ENCODE measurements at places on chromosomes 7 and 10. TPM values are rescaled to one million over a fixed set of nuclear protein-coding genes. Genes with fewer than 3 reads are reported as not detected.

- DNase-seq: no peak
Observed at GRCh38 chr7:27459021-27459730, 203.5 kb downstream of the HIBADH start.

GRCh38 chr10:74207691-74208480 is 56.9 kb downstream of the ADK start:
- DNase-seq: peak; percentile 51

DNA sequence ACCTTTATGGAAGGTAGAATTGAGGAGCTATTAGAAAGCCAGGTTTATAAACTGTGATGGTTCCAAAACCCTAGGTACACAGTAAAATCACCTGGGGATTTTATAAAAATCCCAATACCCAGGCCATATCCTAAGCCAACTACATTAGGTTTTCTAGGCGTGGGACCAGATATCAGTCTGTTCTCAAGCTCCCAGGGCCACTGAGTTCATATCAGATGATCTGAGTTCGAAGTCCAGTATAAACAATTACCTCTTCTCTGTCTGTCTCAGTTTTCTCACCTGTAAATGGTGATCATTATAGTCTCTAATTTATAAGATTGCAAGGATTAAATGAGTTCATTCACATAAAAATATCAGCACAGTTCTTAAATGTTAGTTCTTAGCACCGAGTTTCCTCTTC is 60.6 kb downstream of the CAV1 start:
- DNase-seq: no peak

DNA sequence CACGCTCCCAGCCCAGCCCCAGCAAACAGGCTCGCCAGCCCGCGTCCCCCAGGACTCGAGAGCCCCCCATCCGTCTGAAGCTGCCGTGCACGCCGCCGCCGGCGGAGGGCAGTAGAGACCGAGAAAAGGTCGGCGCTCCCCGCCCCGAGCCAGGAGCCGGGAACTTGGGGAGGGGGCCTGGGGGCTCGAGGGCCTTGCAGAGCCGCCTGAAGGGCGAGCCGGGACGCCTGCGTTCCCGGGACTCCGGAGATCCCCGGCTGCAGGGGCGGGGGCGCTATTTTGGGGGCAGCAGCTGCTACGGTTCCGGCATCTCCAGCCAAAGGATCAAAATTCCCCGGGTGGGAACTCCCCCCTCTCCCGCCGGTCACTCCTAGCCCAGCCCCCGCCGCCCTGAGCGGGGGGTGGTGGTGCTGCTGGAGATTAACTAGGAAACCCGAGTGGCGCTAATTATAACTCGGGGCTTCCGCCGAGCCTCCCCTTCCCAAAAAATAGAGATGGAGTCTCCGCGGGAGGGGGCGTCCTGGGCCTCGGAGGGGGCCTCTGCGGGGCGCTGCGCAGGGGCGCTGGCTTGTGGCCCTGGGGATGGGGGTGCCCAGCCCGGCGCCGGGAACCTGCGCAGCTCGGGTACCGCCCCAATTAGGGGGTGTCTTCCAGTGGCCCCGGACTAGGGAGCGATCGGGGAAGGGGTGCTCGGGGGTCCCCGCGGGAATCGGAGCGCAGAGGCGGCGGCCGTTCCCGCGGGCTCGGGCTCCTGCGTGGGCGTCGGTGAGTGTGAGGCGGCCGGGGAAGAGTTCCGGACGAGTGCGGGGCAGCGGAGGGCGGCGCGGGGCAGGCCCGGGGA is 608 bp downstream of the ACHE start:
- peak; percentile 94 for DNase-seq

DNA sequence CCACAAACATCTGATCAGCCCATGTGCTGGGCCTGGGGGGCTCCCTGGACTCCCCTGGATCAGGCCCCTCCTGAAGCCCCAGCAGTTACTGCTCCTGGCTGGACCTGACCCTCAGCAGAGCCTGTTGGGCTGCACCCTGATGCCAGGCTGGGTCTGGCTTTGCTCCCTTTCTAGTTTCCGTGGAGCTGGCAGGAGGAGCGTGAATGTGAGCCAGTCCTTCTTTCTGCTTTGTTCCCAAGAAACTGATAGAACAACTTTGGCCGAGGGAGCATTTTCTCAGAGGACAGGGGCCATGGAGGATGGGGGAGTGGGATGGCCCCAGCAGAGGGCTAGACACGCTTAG is 128.2 kb downstream of the NEURL1 start:
- DNase-seq: no peak

GRCh38 chr7:47342296-47343060 is 239.4 kb downstream of the TNS3 start:
- peak; percentile 6 for DNase-seq

DNA sequence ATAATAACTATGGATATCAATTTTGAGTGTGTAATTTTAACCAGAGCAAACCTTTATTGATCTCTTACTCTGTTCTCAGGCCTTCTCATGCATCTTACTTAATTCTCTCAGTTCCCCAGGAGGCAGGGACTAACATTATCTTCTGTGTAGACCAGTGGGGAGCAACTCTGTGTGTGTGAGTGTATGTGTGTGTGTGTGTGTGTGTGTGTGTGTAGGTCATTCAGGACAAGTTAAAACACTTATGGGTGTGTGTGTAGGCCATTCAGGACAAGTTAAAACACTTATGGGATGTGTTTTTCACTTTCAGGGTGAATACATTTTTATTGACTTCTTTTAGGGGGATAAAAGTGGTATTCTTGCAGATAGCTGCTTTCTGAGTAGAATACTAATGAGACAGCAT is 145.0 kb downstream of the ADAM12 start:
- no peak for DNase-seq

DNA sequence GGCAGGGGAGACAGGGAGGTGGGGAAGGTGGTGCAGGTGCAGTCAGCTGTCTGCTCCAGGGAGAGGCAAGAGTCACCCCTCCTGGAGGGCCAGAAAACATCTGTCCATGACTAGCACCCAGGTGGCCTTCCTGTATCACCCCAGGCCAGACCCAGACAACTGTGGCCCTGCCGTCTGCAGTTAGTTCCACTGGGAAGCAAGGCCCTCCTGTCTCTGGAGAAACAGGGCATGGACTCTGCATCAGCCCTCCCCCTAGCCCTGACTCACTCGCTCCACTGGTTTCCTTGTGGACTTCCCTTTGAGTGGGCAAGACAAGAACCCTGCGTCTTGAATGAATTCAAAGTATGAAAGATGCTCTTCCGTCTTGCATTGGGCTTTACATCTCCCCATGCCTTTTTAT is 12.6 kb downstream of the TBATA start:
- DNase-seq: no peak

- DNase-seq: no peak
Observed at GRCh38 chr7:26372249-26372648, 80.6 kb downstream of the SNX10 start.

DNA sequence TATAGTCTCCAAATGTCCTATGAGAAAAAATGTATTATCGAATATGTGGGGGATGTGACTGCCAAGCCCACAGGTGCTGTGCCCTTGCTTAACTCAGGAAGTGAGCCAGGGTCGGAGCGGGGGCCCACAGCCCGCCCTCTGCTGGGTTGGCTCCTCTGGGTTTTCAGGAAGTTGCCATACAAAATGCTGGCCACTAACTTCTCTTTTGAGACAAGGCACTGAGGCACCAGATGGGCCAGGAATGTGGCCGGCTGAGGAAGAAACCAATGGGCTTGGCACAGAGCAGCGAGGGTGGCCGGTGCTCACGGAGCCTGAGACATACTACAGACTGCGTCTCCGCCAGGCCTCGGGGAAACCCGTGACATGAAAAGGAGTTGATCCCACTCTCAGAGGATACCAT is 58.9 kb downstream of the FAM53B start:
- no peak for DNase-seq

DNA sequence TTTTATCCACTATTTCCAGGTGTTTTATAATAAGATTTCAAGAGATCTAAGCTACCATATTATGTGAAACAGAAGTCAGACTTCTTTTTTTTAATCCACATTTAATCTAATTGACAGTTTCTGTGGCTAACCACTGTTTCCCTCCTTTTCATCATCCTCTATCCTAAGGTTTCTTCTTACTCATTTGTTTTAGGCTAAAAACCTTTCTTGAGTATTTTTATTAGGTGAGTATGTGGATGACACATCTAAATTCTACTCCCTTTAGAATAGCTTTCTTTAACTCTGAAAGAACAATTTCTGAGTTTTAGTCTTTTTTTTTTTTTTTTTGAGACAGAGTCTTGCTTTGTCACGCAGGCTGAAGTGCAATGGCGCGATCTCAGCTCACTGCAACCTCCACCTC is 62.7 kb downstream of the NPY start:
- DNase-seq: no peak

DNA sequence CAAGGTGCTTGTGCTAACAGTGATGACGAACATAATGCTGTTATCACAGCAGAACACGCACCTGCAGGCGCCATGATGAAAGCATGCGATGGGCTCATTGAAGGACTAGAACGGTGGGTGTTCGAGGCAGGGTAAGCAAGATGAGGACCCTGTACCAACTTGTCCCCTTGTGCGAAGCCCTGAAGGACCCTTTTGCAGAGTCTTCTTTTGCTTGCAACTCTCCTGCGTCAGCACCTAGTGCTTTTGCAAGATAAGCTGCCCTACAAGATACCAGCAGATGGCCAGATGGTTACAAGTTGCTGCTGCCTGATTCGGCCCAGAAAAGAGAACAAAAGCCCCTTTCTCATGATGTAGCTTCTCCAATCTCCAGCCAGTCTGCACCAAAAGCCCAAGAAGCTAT is 4.2 kb upstream of the IL15RA start:
- no peak for DNase-seq

Gene FFAR4
- not detected for total RNA-seq

Gene PNLIPRP2
- 0.78 TPM for total RNA-seq

Gene GHRHR
- total RNA-seq: not detected

All from endodermal cell (in vitro differentiated cells).